Activated CD4-positive, alpha-beta T cell treated with anti-CD3 and anti-CD28 coated beads, Interleukin-2, amount 50 U/mL, for 4 hours (primary cell): ENCODE measurements at places on chromosomes 13 and 19.

DNA sequence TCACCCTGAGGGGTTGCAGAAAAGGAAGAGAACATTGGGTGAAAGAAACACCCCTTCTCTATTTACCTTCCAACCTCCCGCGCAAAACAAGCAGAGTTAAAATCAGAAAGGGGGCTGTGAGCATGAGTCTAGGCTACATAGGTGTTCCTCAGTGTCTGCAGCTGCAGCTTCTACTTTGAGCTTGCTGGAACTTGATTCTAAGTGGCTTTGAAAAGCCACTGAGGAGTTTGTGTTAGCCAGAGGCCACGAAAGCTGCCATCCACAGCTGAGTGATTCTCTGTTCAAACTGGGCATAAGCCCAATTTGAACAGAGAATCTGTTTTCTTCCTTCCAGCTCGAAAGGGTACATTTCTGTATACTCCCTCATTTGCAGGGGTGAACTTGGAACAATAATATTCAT lies 343.9 kb downstream of the PCDH9 start:
- DNase-seq, result no peak

DNA sequence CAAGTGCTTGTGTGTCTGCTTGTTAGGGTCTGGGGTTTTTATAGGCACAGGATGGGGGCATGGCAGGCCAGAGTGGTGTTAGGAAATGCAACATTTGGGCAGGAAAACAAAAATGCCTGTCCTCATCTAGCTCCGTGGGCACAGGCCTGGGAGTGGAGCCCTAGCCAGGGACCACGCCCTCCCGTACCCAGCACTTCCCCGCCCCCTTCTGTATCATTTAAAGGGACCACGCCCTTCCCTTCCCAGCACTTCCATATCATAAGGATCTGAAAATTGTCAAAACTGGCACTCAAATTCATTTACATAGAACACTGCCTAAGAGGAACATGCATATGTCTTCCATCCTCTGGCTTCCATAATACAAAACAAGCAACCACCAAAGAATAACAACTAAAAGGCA lies 185.8 kb downstream of the B3GLCT start:
- no peak for DNase-seq

DNA sequence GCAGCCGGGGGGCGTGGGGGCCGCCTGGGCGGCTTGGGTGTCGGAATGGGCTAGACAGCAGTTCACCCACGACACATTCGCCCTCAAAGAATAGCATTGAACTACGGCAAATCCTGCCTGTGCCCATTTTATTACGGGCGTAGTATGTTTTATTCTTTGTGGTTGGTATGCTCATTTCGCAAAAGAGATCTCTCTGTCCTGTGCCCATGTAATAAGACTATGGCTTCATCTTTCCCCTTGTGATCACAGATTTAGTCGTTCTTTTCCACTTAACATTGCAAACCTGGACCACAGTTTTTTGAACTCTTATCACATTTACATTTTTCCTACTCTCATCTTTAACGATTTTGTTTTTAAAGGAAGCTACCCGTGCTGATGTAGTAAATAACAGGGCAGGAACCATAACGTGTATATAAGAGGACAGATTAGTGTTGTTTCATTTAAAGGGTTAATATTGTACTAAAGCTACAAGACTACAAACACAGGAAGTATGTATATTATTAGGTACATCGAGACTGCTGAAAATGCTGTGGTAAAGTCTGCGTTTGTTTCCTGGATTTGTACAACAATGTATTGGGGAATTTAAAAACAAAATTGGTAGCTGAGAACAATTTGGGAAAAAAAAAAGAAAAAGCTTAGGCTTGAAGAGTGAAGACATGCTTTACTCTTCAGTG lies 3.2 kb upstream of the MYCBP2 start:
- DNase-seq, result no peak

DNA sequence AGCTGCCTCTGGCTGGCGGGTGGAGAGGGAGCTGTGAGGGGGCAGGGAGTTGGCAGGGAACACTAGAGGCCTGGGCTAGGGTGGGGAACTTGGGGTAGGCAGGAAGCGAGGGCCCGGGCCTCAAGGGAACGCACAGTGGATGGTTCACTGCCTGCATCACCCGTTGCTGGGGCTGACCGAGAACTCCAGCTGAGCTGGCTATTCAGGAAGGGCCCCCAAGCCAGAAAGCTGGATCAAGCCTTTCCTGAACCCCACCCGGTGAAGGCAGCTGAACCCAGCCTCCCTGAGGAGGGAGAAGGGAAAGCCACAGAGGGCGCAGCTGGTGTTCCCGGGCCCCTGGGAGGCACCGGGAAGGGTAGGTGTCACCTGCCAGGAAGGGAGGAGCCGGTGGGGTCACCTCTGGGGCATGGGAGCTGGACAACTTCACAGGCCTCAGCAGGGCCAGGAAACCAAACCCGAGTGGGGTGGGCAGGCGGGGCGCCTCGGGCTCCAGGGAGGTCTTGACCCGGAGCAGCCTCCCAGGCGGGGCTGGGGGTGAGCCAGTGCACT lies 13.9 kb downstream of the PALM start:
- DNase-seq, result no peak

DNA sequence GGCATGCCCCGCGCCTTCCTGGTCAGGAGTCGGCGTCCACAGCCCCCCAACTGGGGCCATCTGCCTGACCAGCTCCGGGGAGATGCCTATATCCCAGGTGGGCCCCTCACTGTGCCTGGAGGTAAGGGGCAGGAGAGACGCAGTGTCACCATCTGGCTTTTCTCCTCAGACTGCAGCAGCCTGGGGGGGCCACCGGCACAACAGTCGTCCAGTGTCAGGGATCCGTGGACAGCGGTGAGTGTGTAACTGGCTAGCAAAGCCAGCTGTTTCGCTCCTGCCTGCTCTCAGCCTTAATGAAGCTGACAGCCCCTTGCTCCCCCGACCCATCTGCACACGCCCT lies 227 bp downstream of the OVOL3 start:
- DNase-seq, result no peak

DNA sequence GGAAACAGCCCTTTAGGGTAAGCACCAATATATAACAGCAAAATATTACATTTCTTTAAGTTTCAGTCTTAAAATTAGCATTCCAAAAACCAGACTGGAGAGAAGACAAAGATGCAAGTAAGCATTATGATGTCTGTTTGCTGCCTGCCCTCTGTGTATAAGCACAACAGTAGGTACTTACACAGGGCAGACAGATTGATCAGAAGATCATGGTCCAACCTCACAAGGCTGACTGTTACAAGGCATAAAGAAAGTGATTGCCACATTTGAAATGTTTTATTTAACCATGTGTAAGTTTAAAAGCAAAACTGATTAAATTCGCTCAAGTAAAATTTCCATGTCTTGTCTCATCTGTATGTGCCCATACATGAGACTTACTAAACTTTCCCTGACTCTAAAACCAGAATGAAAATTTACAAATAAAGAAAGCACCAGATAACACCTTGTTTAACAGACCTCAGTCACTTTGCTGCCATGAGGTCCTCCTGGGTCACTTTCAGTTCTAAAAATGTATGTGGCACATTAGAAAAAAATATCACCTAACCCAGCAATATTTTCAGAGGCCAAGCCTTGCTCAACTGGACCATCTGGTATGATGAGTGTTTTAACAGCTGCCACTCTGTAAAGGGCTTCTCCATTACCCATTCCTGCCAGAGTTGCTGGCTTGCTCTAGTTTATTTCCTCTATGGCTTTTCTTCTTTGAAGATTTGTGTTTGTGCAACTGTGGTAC lies 297.0 kb downstream of the RBM26 start:
- DNase-seq, result no peak

DNA sequence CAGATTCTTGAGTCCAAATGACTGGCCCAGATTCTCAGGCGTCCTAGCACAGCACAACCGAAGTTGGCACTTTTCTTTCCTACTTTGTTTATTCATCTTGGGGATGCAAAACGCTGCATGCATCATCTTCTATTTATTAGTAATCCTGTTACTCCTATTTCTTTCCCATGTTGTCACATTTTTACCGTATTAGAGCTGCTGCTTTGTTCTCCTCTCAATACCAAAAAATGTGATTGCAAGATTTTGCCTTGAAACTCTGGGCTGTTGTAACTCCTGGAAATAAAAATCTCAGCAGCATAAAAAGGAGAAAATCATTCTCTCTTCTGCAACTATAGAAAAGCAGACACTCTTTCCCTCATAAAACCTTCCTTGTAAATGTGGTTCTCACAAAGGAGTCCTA lies 12.9 kb upstream of the IGSF23 start:
- DNase-seq, result no peak

DNA sequence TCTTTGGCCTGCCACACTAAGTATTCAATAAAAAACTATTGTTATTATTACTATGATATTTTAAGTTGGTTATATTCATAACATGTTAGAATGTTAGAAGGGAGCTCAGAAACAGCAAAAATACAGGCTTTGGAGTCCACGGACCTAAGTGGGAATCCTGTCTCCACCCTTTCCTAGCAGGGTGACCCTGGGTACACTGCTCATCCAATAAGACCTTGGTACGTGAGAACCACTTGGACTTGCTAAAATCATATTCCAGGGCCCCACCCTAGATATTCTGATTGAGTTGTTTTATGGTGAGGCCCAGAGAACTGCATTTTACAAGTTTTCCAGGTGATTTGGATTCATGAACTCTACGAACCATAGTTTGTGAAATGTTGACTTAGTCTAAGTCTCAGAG lies 47.4 kb upstream of the KL start:
- DNase-seq, result no peak

DNA sequence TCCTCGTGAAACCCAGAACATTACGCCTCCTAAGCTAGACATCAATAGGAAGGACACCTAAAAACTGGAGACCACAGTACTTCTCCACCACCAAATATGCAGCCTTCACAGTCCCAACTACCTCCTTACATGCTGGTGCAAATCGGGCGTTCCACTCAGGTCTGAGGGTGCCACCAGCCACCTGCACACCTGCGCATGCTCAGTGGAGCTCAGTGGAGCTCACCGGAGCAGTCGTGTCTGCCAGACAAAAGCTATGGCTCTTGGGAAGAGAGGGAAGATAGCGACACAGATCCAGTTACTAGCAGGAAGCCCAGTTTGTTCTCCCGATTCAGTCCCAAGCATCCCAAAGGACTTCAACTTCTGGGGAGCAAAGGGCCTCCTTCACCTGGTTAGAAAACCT lies 237.1 kb downstream of the TSHZ3 start:
- DNase-seq, result no peak

- DNase-seq, result no peak
These were observed at the start of gene RLN3 for GRCh38 chr19:14027856-14028450. Gene RLN3 (plus strand): TSS chr19:14028148. CDS start chr19:14028205, 57 bp downstream.

DNA sequence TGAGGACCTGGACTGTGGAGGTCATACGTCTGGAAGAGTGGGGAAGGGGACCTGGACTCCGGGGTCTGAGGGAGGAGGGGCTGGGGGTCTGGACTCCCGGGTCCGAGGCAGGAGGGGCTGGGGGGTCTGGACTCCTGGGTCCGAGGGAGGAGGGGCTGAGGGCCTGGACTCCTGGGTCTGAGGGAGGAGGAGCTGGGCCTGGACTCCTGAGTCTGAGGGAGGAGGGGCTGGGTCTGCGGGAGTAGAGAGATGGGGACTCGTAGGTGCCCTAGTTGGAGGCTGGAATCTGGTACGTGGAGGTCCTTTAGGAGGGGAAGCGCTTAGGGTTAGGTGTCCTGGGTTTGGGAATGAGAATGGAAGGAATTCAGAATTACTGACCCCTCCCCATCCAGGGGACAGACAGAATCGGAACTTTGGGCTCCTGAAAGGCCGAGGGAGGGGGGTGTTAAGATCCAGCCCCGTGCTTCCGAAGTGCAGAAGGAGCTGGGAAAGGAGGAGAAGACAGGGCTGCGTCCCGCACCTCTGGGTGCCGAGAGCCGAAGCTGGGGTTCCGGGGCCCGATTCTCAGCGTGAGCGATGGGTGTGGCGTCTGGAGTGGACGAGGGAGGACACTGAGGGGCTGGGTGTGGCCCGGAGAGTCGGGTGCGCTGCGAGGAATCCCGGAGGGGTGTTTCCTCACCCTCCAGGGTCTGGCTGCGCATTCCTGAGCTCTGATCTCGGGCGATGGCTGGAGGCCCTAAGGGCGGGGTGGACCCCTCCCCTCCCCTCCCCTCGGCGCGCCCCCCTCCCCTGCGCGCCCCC lies 608 bp downstream of the MYADM start:
- no peak for DNase-seq

GRCh38 chr19:50896591-50897190 lies 14.5 kb downstream of the KLK4 start:
- no peak for DNase-seq

DNA sequence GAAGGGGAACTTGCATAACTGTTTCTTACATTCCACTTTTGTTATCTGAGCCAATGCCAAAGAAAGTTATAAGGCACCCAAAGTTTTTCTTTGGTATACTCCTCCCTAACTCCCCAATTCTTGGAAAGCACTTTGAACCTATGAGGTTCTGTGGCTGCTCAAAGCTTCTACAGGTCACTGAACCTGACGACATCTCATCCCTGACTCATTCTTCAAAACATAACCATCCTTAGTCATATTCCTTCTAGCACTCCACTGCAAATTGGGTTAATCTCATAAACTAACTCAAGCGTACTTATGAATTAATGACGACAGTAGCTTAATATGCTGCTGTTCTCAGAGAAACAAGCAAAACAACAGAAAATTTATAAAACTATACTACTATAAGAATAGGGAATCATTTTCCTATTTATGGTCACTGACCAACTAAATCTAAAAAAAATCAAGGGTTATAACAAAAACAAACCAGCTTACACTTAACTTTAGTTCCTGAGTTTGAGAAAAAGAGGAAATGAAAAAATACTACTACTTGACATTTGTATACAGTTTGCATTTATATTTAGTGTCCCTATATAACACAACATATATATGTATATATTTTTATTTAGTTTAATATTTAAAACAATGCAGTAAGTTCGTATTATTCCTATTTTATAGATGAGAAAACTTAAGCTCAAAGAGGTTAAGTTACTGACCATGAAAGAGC lies 69.1 kb downstream of the CAB39L start:
- no peak for DNase-seq

- DNase-seq, result no peak
These were observed 88.7 kb upstream of the TNFSF11 start for GRCh38 chr13:42485272-42485671.

DNA sequence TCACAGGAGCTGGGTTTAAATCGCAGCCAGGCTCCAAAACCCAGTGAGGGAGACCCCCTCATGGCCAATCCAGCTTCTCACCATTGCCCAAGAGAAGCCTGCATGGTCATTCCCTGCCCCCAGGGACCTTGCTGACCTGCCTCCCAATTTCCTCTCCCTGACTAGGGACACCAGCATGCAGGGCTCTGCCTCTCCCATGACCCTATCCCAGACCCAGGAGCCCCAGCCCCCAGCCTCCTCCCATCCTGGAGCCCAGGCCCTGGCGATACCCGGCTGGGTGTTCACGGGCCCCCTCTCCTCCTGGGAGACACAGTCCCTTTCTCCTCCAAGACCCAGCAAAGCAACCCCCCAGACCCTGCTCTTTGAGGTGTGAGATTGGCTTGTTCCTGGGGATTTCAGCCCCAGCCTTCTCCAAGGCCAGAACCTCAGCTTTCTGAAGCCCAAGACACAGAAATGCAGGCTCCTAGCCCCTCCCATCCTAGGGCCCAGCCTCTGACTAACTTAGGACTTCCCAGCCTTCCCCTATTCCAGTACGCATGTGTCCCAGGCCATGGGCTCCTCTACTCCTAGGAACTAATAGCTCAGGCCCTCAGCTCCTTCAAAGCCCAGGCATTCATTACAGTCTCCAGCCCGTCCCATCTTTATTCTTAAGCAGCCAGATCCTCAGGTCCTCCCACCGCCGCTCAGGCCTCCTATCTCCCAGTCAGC lies 1.1 kb downstream of the GYS1 start:
- no peak for DNase-seq

- no peak for DNase-seq
These were observed 18.8 kb downstream of the FLT1 start for GRCh38 chr13:28475916-28476725.
